Ecto neural progenitor cell (in vitro differentiated cells): ENCODE measurements at places on chromosomes 1 and 21.

- DNase-seq: peak; percentile 58
Observed at GRCh38 chr1:116345843-116346242, 27.2 kb upstream of the ATP1A1 start.

DNA sequence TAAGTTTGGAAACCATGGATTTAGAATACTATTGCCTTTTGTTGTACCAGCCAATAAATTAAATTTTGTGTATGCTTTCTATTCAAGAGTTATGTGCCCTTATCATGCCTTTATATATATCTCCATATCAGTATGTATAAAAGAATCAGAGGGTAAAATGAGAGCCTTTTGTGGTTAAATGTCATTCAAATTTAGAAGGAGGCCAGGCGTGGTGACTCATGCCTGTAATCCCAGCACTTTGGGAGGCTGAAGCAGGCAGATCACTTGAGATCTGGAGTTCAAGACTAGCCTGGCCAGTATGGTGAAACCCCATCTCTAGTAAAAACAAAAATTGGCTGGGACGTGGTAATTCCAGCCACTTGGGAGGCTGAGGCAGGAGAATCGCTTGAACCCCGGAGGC, 88.9 kb downstream of the XPR1 start:
- no peak for DNase-seq

GRCh38 chr1:223709598-223709997, 2.7 kb upstream of the CAPN2 start:
- DNase-seq: no peak

DNA sequence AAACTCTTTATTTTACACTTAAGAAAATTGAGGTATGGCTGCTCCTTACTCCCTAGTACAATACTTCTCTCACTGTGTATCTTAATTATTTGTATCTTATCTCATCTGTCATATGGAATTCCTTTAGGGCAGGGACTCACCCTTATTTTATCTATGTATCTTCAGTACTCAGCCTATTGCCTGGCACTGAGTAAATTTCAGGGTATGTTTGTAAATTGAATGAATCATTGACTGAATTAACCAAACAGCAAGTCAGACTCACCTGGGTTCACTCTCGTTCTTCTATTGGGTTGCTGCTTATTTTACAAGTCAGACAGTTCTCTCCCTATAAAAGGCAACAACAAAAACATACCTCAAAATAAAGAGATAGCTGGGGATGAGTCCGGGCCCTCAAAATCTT, 63.8 kb downstream of the LAMC1 start:
- no peak for DNase-seq

DNA sequence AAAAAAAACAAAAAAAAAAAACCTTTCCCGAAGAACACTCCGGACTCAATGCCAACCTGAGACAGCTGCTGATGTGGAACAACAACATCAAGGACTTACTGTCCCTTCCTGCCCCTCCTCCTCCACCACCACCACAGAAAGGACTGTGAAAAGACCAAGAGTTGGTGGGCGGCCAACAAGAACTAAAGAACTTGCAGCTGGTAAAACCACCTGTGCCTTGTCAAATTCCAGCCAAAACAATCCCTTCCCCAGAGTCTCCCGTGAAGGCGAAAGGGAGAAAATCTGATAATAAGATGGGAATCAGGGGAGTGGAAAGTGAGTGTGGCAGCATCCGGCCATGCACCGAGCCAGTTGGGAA, 88.9 kb downstream of the PROX1 start:
- DNase-seq: no peak

DNA sequence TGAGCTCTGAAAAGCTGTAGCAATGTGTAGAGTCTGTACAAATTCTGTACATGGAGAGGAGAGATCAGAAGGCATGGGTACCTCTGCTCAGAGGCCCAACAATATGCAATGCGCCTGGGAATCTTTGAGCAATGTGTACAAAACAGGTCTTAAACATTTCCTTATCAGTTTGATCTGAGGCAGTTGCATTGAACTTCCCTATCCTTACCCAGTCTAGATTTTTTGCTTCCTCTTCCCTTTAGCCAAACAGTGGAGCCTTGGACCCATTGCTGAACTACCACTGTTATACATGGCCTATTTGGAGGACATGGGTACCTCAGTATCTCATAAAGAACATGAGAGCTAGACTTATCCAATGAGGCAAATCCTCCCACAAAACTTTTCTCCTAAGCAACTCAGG, 12.6 kb upstream of the MNDA start:
- no peak for DNase-seq

DNA sequence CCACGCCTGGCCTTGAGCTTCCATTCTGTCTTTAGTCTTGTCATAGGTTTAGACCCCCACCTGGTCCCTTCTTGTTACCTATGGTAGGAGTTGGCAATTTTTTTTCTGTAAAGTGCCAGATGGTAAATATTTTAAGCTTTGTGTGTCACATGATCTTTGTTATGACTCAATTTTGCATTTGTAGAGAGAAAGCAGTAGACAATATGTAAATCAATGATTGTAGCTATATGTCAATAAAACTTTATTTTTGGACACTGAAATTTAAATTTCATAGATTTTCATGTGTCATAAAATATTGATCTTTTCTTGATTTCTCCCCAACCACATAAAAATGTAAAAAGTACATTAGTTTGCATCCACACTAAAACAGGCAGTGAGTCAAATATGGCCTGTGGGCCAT, 8.0 kb downstream of the MKNK1 start:
- no peak for DNase-seq

- DNase-seq: peak; percentile 74
Observed at GRCh38 chr1:16204634-16205333, 7.7 kb downstream of the ARHGEF19 start.
